Foreskin keratinocyte (primary cell): ENCODE measurements at places on chromosomes 6 and 20.
A peak's percentile ranks its signal among the peaks of the same experiment; 100 is the strongest.

GRCh38 chr20:9308056-9308455 is 206.3 kb upstream of the LAMP5 start:
- DNase-seq = no peak

- no peak for DNase-seq
These were observed at the start of gene LHFPL5 for GRCh38 chr6:35804996-35805736. Gene LHFPL5 (plus strand): TSS chr6:35805352. CDS start chr6:35805671, 319 bp downstream.

- no peak for DNase-seq
These were observed 100.5 kb downstream of the TBX18 start for GRCh38 chr6:84663866-84664265.

- DNase-seq = no peak
These were observed 129.6 kb downstream of the FNDC1 start for GRCh38 chr6:159298840-159299239.

GRCh38 chr6:38417521-38417920 is 222.2 kb downstream of the BTBD9 start:
- DNase-seq = no peak

GRCh38 chr6:150366118-150366778 is 2.6 kb upstream of the IYD start:
- DNase-seq = no peak

- DNase-seq = no peak
These were observed 68.4 kb downstream of the PCSK2 start for GRCh38 chr20:17295151-17295726.

- DNase-seq = peak; percentile 57
These were observed 52.0 kb upstream of the MTHFD1L start for GRCh38 chr6:150813319-150813992.

DNA sequence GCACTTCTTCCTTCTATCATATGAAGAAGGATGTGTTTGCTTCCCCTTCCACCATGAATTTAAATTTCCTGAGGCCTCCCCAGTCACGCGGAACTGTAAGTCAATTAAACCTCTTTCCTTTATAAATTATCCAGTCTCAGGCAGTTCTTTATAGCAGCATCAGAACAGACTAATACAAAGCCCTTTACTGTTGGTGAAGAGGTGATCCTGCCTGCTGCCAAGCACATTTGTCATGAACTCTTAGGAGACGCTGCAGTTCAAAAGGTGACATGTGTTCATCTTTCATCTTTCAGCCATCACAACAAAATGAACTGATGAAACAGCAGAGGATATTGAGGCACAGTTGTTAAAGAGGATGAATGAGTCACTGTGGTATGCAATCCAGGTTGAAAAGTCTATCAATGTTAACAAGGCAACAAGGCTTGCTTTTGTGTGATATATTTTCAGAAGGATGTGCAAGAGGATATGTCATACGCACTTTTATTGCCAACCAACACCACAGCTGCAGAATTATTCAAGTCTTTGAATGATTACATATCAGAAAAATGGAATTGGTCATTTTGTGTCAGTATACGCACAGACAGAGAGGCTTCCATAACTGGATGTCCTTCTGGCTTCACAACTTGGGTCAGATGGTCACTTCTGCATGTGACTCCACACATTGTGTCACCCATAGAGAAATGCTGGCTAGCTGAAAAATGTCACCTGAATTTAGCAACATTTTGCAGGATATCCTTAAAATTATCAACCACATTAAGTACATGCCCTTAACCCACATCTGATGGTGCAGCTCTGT is 52.4 kb upstream of the PLN start:
- peak; percentile 84 for DNase-seq

DNA sequence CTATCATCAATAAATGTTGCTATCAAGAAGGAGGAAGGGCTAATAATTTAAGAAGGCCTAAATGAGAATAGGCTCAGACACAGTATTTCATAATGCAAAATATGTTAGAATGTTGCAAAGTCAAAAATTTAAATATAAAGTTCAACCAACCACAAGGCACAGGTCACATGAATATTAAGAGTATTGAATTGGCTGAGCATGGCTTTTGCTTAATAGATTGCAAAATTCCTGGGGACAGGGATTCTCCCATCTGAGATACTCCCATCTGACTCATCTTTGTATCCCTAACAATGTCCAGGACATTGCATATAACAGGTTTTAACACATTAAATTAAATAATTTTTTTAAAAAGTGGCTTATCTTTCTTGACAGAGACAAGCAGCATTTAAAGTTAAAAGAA is 32.9 kb upstream of the UTRN start:
- no peak for DNase-seq

DNA sequence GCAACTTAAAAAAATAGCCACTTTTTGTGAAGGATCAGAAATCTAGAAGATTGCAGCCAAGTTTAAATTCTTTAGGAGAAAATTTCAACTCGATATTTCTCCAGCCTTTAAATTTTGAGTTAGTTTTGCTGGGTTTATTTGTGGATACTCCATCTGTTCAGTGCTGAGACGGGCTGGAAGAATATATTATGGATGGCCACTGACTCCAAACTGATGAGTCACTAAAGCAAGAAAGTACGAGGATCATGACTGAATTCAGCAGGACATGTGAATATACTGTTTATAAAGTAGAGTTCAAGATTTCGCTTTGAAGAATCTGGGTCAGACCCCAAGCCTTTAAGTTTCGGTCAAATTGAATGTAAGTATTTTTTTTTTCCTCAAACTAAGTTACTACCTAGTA is 199.5 kb downstream of the ADGRB3 start:
- DNase-seq = no peak

GRCh38 chr6:21870076-21870730 is 276.7 kb downstream of the SOX4 start:
- DNase-seq = peak; percentile 93

- DNase-seq = no peak
These were observed 22.8 kb downstream of the DCBLD1 start for GRCh38 chr6:117505311-117505710.

DNA sequence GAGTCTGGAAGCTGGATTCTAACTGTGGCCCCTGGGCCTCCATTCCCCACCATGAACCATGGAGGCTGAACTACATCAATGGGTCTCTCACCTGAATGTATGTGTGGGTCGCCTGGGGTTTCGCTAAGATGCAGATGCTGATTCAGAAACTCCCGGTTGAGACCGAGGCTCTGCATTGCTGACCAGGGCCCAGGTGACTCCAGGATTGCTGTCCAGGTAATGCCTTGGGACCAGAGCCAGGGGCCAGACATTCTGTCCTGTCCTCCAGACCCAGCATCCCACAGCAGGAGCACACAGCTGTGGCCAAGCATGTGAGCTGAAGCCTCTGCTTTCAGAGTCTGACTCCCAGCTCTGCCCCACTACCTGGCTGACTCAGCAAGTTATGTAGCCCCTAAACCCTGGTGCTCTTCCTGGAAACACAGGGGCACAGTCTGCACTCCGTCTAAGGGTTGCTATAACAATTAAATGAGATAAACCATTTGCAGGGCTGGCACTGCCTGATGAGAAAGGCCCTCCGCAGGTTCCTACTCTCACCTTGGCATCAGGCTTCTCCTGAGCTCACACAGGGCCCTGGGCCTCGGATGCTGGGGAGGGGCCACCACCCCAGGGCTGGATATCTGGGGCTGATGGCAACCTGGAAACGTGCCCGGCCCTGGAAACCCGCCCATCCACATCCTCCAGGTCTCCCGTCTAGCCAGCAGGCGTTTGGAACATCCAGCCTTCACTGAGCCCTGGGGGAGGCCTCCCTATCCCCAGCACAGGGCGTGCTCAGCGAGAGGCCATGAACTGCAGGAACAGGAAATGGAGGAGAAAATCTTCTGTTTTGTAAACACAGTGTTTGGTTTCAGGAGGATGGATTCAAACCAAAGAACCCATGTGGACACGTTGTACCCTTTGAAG is 175.7 kb downstream of the DLL1 start:
- DNase-seq = no peak

GRCh38 chr6:45724511-45724910 is 291.1 kb downstream of the CLIC5 start:
- DNase-seq = peak; percentile 65

- DNase-seq = no peak
These were observed 29.6 kb downstream of the TAB2 start for GRCh38 chr6:149347067-149347466.

DNA sequence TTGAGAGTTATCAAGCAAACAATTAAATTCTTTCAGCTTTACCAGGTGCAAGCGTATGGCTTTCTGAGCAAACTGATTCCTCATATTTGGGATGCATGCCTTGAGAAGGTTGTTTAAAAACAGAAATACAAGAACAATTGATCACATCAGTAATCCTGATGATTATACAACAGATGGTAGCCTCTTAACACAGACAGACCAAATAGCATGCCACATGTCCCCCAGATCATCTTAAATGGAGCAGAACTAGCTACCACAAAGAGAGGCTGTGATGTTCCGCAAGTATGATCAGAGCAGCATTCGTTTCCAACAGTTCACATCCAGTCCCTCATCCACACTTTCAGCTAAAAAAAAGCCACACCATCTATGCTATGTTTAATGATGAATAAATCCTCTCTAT is 246.2 kb upstream of the NRSN1 start:
- no peak for DNase-seq

DNA sequence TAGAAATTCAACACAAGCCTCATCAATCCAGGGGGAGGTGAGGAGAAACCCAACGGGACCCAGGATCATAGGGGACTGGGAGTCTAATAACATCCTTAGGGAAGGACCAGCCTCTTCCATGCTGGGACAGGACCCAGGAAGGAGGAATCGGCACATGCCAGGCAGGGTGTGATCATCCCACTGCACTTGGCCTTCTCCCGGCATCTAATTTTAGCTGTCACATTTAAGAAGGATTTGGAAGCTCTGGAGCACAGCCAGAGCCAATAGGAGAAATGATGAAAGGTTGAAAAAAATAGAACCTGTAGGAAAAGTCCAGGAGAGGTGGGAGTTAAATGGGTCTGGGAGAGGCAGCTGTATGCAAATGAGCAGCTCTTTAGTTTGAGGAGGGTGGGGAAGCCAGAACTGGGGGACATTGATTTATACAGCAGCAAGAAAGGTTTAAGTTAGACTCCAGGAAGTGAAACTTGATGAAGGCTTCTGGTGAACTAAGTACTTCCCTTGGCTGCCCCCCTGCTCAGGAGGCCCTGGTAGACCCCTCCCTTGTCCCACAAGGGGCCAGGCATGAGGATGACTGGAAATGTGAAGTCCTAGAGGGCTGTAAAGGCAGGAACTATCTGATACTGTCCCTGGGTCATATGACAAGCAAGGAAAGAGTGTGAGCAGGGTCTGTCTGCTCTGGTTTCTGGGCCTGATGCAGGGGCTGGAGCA is 260.3 kb downstream of the LRFN2 start:
- no peak for DNase-seq

GRCh38 chr6:161613711-161614110 is 339.9 kb upstream of the AGPAT4 start:
- no peak for DNase-seq

- peak; percentile 93 for DNase-seq
These were observed 227.3 kb downstream of the ERMARD start for GRCh38 chr6:169978615-169979161.

GRCh38 chr20:62460678-62461077 is 15.1 kb downstream of the GATA5 start:
- DNase-seq = no peak

GRCh38 chr6:31467151-31467550 is 30.8 kb upstream of the MICB start:
- DNase-seq = no peak

GRCh38 chr6:162234631-162235030 is 492.9 kb downstream of the PRKN start:
- DNase-seq = no peak

DNA sequence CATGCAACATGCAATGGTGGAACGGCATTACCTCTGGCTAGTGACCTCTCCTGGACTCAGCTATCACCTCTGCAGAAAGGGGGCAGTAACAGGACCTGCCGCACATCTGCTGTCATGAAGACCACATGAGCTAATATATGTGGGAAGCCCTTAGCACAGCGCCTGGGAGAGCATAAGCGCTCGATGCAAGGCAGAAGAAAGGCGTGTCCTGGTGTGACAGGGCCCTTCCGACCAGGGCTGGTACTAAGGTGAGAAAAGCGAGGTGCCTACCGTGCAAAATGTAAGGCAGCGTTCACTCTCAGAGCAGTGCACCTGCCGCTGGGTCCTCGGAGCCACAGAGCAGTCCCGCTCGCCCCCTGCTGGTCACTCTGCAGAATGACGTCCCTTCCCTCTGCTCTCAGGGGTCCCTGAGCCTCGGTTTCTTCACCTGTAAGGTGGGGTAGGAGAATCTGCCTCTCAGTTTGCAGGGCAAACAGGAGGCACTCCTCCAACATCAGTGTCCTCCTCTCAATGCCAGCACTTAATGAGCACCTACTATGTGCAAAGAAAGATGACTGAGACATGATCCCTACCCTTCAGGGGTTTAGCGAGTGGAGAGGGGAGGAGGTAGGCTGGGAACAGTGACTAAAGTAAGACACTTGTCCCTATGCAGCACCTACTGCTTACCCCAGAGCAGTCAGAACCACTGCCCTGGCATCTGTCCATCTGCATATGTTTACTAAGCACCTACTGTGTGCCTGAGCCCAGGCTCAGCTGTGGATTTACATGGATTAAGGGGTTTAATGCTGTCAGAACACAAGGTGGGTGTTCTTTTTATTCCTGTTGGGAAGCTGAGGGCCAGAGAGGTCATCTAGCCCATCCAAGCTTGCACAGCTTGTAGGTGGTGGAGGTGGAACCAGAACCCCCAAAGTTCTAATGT is 41.1 kb upstream of the PTGIS start:
- DNase-seq = peak; percentile 39

- DNase-seq = no peak
These were observed 99.2 kb downstream of the IRAK1BP1 start for GRCh38 chr6:78966542-78966941.
